ENCODE measurements at places on chromosomes 4 and X.

DNA sequence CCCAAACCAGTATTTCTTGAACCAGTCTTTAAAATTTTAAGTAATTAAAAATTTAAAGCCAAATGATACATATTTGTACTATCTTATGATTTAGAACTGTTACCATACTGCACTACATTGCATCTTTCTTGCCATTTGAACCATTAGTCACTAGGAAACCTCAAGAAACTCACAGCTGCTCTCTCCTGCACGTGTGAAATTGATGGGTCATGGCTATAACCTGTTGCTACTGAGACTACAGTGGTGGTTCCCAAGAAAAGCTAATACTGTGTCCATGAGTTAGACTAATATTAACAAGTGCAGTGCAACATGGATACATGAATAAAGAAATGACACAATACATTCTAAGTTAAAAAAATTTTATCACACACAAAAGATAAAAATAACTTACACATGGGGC is 88.4 kb downstream of the PDE5A start:
- no peak for DNase-seq

DNA sequence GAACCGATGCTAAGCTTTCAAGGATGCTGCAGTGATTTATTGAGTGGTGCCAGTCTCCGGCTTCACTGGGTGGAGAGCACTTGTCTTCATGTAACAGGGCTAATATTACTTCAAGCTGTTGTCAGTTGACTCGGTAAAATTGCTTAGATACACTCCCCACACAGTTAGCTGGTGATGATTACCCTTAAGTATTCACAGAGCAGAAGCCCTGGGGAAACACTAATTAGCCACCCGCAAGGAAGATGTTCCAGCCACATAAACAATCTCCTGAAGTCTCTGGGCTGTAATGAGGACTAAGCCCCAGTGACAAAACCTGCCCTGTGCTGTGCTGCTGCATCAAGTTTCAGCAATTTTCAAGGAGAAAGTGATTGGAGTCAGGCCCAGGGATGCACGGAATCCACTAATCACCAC is 37.3 kb upstream of the GK2 start:
- DNase-seq, result no peak

DNA sequence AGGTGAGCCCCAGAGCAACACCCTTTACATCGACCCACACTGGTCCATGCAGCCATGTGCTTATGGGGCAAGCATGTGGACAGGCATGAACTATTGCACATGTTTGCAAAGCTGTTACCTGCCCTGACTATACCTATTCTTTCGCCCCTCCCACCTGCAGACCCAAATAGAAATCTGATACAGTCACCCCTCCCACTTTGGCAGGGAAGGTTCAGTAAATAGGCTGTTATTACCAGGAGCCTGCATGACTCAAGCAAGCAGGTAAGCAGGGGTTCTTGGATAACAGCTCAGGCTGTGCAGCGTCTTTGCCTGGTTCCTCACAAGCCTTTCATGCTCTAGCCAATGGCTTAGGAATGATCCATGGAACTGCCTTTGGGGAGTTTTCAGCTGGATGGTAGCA is 122.7 kb upstream of the DIPK2B start:
- DNase-seq, result no peak

- DNase-seq, result peak; percentile 96
These were observed 714 bp downstream of the USP11 start for GRCh38 chrX:47233333-47234113.

DNA sequence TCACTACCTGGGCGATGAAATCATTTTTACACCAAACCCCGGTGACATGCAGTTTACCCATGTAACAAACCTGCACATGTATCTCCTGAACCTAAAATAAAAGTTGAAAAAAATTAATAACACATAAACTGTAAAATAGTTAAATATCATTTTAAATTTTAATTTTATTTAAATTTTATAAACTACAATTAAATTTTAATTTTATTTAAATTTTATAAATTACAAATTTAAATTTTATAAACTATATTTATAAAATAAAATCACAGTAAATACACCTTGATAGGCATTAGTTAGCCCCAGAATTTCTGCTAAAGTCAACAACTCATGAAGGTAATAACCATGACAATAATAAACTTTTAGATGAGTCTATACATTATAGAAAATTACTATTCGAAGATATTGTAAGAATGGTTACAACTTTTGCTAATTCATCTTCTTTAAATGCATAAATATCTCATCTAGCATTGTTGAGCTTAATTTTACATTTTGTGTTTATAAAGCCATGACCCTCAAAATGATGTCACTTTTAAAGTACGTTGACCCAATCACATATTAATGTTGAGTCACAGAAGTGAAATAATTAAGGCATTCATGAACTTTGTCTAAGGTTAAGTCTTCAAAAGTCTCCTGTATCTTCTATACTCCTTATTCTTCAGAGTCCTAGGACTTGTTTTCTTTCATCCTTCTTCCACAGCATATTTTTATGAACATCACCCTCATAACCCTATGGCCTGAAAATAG is 755.8 kb upstream of the LCORL start:
- no peak for DNase-seq

- DNase-seq, result no peak
These were observed 106.5 kb downstream of the CPZ start for GRCh38 chr4:8699063-8699385.

GRCh38 chrX:104697294-104697693 is 131.3 kb downstream of the IL1RAPL2 start:
- DNase-seq, result no peak

GRCh38 chr4:168648929-168649328 is 152.1 kb downstream of the PALLD start:
- no peak for DNase-seq

- DNase-seq, result peak; percentile 3
These were observed 248.1 kb downstream of the C4orf33 start for GRCh38 chr4:129344058-129344457.

DNA sequence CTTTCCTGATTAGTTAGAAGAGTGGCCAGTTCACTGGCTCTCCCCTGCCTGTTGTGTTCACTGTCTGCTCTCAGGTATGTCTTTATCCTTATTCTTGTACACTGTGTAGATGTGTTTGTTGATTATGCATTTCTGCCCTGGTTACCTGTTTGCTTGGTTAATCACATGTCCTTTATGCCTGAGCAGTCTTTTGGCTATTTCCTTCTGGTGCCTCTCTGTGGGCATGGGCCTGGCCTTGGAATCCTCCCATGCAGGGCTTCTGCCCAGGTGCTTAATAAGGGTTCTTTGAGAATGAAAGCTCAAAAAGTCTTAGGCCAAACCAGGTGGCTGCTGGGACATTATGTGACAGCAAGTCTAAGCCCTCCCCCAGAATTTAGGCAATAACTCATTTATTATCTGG is 26.5 kb downstream of the OTUD6A start:
- no peak for DNase-seq

DNA sequence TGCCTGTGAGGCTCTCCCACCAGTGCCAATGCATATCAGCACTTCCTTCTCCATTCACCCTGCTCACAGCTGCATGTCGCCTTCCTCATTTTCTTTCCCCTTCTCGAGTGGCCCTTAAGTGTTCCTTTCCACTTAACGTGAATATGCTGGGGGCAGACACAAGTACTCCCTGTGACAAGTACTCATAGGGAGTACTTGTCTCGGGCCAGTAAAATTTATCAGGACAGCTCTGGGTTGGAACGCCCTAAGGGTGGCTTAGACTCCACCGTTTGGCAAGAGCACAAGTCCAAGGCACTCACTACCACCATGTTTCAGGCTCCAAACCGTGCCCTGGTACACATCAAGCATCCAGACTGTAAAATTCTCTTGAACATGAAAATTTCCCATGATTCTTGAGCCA is 3.9 kb upstream of the LDOC1 start:
- no peak for DNase-seq

DNA sequence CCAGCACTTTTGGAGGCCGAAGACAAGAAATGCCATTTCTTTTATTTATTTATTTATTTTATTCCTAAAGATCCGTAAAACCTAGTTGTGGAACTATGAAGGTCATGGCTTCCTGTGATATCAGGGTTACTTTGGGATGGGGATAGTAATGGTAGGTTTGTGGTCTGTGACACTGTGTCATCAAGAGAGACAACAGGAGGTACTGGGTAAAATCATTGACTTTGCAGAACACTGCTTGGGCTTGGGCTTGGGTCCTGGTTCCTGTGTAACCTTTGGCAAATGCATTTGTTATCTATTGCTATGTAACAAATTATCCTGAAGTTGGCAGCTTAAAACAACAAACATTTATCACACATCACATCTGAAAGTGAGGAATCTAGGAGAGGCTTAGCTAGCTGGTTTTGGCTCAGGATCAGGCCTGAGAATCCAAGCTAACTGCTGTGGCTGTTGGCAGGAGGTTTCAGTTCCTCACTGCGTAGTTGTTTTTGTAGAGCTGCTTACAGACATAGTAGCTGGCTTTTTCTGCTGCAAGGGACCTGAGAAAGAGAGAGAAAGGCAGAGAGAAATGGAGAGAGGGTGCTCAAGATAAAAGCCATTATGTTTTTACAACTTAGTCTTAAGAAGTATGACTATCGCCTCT is 576.4 kb upstream of the SLIT2 start:
- no peak for DNase-seq

- no peak for DNase-seq
These were observed 34.8 kb downstream of the YIPF6 start for GRCh38 chrX:68533656-68534055.

DNA sequence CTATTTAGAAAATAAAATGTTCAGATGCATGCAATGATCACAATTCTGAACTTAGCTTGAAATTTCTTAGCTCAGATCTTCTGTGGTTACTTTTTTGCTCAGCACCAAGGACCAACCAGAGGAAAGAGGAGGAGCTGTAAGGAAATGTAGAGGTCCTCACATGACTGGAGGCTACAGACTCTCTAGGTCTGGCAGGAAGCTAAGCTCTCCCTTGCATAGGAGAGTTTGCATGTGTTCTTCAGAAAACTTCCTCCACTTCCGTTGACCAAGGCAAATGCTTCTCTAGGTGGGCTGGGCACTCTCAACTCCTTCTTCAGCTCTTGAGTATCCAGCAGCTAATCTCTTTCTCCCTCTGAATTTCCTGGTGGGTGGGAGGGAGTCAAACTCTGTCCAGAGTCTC is 119.6 kb downstream of the BTC start:
- no peak for DNase-seq

GRCh38 chr4:55001538-55001937 is 123.9 kb downstream of the KDR start:
- DNase-seq, result no peak

GRCh38 chr4:110287130-110287529 is 88.7 kb upstream of the ELOVL6 start:
- DNase-seq, result no peak

DNA sequence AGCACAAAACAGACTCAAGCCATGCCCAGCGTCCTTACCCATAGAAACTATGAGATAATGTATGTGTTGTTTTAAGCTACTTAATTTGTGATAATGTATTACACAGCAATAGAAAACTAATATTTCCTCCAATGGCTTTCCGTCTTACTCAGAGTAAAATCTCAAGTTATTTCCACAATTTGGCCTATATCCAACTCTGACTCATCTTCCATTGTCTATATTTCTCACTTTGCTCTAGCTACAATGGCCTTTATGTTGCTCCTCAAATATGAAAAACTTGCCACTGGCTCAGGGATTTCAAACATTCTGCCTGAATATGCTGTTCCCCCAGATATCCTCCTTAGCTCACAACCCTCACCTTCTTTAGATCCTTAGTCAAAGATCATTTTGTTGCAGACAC is 31.6 kb downstream of the IQCM start:
- DNase-seq, result no peak

DNA sequence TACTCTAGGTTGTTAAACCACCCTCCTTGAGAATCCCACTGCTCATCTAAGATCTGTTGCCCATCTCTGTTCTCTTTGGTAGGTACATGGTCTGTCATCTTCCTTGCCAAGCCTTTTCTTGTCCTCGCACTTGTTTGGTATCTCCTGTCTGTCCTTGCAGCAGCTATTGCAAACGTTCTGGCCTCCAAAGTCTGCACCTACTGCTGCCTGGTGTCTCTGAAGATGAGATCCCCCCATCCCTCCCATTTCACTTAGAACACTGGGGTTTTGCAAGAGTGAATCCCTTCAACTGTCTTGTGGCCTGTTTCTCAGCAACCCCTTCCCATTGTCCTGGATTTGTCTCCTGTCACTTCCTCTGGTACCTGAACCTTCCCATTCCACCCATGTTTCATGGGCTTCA is 673 bp downstream of the CNGA2 start:
- DNase-seq, result no peak

GRCh38 chr4:183434666-183435190 is 9.7 kb upstream of the CDKN2AIP start:
- no peak for DNase-seq

DNA sequence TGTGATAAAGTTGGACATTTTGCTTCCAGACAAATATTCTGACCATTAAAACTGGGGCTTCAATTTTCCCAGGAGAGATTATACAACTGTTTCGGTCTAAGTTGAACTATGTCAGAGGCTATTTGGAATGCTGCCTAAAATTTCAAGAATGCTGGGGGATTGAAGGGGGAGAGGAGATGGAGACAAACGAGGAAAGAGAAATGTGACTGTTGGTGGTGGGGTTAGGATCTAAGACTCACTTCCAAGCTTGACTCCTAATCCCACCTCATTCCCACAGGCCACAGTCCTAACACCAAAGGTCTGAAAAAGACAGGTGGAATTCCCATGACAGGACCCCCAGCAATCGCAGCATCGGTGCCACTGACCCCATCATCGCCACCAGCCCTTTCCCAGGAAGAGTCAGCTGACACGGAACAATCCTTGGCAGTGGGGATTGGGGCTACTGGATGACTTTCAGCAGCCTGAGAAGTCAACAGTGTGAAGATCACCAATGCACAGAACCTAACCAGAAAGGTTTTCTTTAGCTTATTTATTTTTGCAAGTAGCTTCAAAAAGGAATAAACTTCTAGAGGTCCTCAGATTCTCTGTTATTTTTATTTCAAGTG is 74.0 kb upstream of the PRSS48 start:
- DNase-seq, result no peak

GRCh38 chr4:38273407-38273806 is 313.2 kb downstream of the PTTG2 start:
- DNase-seq, result no peak

DNA sequence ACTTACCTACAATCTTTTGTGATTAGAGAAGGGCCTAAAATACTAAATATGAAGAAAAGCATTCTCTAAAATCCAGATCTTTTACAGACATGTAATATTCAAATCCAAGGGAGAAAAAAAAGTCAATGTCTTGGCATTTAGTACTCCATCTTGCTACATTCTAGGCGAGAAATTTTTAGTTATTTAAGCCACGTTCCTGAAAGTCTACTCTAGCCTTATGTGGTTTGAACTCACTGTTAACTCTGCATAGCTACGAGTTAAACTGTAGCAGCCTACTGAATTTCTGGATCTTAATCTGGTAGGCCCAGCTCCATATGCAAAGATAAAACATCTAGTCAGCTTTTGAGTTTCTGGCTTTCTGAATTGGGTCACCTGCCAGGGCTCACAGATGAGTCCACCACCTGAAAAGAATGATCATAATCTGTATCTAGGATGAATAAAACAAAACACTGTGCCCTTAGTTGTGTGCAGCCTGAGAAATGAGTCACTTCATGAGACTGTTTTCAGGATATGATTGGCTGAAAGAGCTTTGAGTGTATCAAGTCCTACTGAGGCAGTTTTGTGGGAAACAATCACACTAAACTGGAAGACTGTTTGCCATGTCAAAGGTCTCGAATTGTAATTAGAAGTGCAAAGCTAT is 3.2 kb upstream of the NEK1 start:
- DNase-seq, result peak; percentile 21

- no peak for DNase-seq
These were observed 121.8 kb downstream of the FHIP1A start for GRCh38 chr4:151530783-151531182.
